ENCODE measurements at places on chromosomes 16 and 17.

DNA sequence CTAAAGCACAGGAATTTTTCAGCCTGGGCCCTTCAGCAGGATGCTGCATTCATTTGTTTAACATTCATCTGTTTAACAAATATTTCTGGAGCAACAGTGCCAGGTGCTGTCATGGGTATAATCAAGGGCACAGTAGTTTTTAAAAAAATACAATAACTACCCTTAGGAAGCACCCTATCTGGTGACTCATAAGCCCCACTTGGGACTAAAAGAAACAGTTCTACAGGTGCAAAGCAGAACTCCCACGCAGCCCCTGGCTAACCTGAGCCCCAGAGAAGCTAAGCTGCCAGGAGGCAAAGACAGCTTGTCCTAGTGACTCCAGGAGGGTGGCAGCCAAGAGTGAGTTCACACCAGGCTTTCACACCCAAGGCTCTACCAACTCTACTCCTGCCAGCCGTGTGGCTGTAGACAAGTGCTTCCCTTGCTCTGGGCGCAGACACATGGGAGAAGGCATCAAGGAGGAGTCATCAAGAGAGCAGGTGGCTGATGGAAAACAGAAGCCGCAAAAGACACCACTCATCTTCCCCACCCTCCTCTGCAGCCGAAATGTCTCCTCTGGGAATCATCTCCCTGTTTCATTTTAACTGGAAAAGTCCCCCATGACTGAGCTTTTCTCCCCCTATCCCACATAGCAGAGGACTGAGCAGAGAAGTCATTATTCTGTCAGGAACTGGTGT, 14.4 kb downstream of the CUEDC1 start:
- DNase-seq, result peak; percentile 4

- no peak for DNase-seq
These were observed 74.1 kb downstream of the ABCC12 start for GRCh38 chr16:48081656-48082055.

DNA sequence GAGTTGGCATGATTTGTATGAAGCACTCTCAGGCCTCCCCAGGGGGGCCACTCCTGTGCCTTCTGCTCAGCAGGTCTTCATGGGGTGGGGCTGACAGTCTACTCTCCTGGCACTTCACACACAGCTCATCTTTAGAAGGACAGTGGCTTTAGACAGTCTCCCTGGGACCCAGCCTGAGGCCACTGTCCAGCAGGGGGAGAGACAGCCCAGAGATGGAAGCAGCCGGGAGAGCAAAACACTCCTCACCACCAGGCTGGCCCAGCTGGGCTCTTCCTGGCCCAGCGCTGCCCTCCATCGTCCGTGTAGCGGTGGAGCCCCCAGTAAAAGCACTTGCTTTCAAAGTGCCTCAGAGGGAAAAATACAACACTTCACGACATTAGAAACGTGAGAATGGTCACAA, 62.0 kb upstream of the CRHR1 start:
- DNase-seq, result no peak

- no peak for DNase-seq
These were observed 30.1 kb downstream of the IFT140 start for GRCh38 chr16:1581804-1582203.

- DNase-seq, result no peak
These were observed 26.2 kb downstream of the SHISA9 start for GRCh38 chr16:12927591-12927990.

- no peak for DNase-seq
These were observed 61.9 kb upstream of the PVALEF start for GRCh38 chr17:81103379-81103778.

- no peak for DNase-seq
These were observed 176.1 kb downstream of the ABCC12 start for GRCh38 chr16:47979616-47980182.

GRCh38 chr16:68417711-68418301, 30.5 kb downstream of the SMPD3 start:
- peak; percentile 54 for DNase-seq

- DNase-seq, result no peak
These were observed 26.0 kb downstream of the CDH11 start for GRCh38 chr16:65095906-65096305.

All from stimulated activated CD8-positive, alpha-beta memory T cell treated with anti-CD3 and anti-CD28 coated beads, Interleukin-15, amount 100 ng/mL, for 4 hours (primary cell).